Bronchial epithelial cell (primary cell): ENCODE measurements at places on chromosomes 1 and 21.

DNA sequence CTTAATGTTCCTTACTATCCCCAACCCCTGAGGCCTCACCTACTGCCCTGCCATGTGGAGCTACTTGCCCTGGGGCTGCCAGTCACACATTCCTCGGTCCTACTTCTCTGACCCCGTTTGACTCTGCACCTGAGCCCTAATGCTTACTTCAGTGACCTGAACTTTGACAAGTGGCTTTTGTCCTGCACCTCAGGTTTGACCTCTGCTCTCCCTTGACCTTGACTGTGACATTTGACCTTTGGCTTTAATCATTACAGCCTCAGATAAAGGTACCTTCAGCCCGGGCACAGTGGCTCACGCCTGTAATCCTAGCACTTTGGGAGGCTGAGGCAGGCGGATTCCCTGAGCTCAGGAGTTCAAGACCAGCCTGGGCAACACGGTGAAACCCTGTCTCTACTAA lies 22.8 kb downstream of the MR1 start:
- DNase-seq: no peak

- DNase-seq: no peak
Observed at GRCh38 chr1:15485636-15486035, 9.7 kb downstream of the CELA2B start.

DNA sequence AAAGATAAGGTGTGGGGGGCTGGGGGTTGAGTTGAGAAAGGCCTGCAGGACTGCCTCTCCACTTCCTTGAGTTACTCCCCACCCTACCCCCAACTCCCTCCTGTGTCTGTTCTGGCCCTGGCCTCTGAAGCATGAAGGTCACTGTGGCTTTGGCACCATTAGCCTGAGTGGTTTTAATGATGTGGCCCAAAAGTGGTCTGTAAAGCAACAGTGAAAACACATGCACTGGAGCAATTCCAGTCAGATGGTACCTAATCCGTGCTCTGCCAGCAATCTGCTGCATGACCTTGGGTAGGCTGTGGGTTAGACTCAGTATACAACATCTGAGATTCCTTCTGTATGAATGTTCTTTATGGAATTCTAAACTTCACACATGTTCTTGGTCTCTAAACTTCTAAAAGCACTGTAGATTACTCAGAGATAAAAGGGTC lies 86.5 kb upstream of the ATP1A1 start:
- peak; percentile 13 for DNase-seq

GRCh38 chr1:96416111-96416595 lies 305.4 kb upstream of the PTBP2 start:
- peak; percentile 29 for DNase-seq

- no peak for DNase-seq
Observed at GRCh38 chr1:38567401-38567800, 292.2 kb downstream of the RRAGC start.

DNA sequence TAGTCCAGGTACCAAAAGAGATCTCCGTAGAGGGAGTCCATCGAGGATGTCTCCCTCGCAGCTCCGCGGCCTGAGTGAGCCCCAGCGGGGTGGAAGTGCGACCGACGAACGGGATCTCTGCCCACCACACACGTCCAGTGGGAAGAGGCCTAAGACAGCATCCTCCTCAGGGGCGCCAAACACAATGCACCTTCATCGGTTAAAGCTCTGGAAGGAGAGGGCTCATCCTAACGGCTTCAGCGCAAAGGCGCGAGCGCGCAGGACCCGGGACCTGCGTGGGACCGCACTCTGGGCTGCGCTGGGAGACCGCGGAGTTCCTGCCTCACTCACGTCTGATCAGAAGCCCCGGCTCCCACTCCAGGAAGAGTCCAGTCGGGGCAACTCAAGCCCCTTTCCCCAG lies 7.6 kb downstream of the SLC25A24 start:
- no peak for DNase-seq

DNA sequence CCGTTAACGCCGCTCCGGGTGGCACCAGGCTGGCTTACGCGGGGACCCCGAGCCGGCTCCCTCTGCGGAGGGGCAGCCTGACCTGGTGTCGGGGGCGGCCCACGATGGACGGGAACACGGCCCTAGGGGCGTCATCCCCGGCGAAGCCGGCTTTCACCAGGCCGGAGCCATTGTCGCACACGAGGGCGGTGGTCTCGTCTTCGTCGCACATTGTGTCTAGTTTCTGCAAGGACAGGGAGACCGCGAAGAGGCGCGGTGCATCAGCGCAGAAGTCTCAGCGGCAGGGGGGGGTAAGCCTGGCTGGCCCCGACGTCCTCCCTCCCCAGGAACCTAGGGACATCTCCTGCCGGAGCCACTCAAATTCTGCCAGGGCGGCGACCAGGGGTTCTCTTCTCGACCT lies 989 bp downstream of the ACTA1 start:
- no peak for DNase-seq

GRCh38 chr1:201142011-201142848 lies 12.0 kb downstream of the TMEM9 start:
- no peak for DNase-seq

- peak; percentile 68 for DNase-seq
Observed at GRCh38 chr1:85398391-85399064, 66.4 kb downstream of the DDAH1 start.

DNA sequence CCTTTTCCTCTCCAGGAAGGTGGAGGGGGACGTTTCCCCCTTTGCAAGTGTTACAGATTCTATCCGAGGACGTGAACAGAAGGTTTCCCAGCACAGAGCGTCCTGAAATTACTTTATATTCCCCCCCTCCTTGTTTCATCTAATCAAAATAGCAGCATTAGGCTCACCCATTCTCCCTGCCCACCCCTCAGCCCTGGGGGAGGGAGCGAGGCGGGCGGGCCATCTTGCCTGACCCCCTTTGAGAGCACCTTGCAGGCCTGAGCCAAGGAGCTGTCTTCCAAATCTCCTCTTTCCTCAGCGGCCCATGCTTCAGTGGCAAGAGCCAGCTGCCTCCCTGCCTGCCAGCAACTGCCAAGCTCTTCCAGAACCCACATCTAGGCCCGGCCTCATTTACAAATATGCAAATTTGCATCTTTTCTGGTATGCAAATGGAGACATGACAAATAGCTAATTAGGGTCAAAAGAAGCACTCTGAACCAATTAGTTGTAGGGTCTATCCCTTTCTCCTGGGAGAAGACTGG lies 69.1 kb upstream of the POU3F1 start:
- DNase-seq: no peak

DNA sequence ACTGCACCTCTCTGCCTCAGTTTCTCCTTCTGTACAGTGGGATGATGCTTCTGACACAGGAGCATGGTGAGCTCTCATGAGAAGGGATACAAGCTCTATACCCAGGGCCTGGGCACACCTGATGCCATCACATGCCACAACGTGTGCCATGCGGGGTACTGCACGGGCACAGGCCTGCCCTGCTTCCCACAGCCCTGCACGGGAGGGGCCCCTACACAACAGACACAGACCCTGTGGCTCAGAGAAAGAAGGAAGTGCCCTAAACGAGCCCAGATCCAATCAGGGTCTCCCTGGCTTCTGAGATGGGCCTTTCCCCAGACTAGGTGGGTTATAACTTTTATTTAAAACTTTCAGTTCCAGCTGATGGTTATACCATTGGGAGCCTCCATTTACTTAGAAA lies 24.6 kb downstream of the C2CD2 start:
- no peak for DNase-seq

GRCh38 chr21:27743971-27744564 lies 777.2 kb upstream of the ADAMTS5 start:
- DNase-seq: no peak

DNA sequence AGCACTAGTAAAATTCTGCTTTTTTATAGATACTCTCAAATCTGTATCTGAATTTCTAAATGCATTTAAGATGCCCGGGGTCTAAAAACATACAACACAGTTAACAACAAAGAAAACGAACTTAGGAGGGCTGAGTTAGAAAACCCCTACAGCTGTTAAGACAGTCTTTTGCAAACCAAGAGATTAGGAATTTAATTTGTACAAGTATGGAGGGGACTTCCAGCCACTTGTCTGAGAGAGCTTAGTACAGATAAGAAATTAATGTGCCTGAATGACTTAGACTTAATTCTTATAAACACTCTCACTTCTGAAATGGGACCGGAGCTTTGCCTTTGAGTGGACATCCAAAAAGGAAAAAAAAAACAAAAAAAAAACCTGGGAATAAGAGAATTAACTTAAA lies 61.6 kb downstream of the SMYD3 start:
- DNase-seq: no peak

GRCh38 chr1:30300669-30301068 lies 422.7 kb downstream of the MATN1 start:
- no peak for DNase-seq

GRCh38 chr1:109559995-109560394 lies 11.6 kb downstream of the GNAI3 start:
- DNase-seq: no peak

DNA sequence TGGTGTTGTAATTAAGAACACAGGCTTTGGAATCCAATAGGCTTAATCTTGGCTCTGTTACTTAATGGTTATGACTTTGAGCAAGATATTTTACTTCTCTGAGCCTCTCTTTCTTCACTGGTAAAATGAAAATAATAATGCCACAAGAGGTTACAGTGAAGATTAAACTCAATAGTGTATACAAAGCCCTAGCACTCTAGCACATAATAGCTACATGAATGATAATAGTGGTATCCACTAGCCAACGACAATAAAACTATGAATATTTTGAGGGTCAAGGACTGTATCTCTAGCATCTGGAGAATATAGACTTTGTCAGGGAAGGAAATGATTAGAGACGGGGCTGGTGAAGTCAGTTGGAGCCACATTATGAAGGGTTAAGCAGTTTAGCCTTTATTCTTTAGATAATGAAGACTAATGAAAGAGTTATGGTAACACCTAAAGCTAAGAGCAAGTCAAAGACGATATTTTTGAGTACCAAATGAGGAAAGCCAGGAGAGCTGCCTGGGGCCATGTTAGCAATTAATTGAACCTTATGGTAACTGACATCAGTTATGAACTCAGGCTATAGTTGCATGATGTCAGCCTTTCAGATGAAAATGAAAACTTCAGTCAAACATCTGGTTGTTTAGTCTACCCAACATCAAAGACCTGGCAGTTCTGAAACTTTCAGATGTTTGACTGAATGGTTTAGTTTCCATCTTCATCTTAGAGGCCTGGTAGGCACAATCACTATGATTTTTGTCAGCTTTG lies 32.8 kb upstream of the RNF11 start:
- no peak for DNase-seq

DNA sequence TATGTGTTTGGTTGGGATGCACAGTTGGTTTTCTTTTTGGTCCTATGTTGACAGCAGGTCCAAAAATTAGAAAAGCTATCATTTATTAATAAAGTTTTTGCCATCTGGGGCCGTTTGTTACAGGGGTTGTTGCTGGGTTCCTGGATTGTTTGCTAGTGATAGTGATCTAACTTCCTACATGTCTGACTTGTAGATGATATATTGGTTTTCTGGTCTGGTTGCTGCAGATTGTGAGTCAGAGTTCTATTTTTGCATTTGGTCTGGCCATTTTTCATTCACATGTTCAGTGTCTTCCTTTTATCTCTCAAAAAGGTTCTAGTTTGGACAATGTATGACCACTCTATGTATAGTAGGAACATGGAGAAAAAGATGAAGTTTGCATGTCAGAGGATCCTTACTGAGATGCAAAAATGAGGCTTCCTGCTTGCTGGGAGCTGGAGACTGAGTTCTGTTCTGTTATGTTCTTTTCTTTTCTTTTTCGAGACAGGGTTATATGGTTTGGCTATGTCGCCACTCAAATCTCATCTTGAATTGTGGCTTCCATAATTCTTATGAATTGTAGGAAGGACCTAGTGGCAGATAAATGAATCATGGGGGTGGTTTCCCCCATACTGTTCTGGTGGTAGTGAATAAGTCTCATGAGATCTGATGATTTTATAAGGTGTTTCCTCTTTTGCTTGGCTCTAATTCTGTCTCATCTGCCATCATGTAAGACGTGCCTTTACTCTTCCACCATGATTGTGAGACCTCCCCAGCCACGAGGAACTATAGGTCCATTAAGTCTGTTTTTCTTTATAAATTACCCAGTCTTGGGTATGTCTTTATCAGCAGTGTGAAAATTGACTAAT lies 4.2 kb upstream of the NVL start:
- peak; percentile 12 for DNase-seq

- DNase-seq: peak; percentile 23
Observed at GRCh38 chr1:91894036-91894761, 8.2 kb upstream of the TGFBR3 start.

GRCh38 chr1:11851180-11851579 lies 3.6 kb upstream of the NPPA start:
- DNase-seq: no peak

DNA sequence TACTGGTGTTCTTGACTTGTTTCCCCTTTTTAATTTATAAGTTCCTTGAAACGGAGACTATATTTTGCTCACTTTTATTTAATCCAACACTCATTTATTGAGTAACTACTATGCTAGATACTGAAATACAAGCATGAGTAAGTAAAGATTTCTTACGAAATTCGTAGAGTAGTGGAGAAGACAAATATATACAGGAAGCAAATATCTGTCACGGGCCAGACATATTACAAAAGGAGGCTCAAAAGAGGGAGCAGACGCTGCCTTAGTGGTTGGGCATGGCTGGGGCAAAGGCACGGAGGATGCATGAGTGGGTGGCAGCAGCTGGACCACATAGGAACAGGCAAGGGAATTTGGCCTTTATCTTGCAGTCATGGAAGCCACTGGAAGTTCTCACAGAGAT lies 6.8 kb downstream of the NCF2 start:
- DNase-seq: peak; percentile 35

DNA sequence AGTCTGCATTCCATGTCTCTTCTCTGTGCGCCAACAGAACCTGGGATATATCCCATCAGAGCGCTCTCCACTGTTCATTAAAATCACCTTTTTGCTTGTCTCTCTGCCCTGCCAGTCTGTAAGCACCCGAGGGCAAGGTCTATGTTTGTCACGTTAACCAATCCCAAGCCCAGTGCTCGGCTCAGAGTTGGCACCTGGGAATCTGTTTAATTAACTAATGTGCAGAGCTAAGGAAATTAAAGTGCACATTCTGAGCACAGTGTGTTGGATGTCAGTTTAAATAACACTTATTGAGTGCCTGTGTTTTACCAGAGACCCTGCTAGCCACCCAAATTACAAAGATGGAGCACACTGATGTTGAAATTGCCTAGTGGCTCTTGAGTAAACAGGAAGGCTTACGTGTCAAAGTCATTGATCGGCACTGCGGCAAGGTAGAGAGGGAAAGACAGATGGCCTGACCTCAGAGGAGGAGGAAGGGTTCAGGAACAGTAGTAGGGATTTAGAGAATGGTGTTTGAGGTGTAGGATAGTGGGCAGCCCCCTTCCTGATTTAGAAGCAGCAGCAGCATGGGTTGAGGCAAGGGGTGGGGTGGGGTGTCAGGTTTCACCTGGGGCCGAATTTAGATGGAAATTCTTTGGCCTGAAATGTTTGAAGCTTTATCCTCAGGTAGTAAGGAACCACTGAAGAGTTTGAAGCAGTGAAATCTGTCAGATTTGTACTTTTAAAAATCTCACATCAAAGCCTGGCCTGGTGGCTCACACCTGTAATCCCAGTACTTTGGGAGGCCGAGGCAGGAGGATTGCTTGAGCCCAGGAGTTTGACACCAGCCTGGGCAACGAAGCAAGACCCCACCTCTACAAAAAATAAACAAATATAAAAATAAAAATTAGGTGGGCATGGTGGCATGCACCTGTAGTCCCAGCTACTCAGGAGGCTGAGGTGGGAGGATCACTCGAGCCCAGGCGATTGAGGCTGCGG lies 7.7 kb downstream of the ARMH1 start:
- peak; percentile 22 for DNase-seq

GRCh38 chr1:22176258-22176657 lies 33.4 kb upstream of the WNT4 start:
- DNase-seq: peak; percentile 8

GRCh38 chr1:65918564-65918963 lies 125.9 kb downstream of the PDE4B start:
- DNase-seq: no peak
